Naive thymus-derived CD4-positive, alpha-beta T cell (primary cell): ENCODE measurements at places on chromosomes 6 and 20.

GRCh38 chr6:71488186-71488585 lies 199.6 kb downstream of the OGFRL1 start:
- H3K4me3 ChIP-seq = no peak overlapping the region
- no peaks in the 10 kb centered on the region for H3K27me3 ChIP-seq
- DNase-seq = no peak
- H3K27ac ChIP-seq = no peak overlapping the region

DNA sequence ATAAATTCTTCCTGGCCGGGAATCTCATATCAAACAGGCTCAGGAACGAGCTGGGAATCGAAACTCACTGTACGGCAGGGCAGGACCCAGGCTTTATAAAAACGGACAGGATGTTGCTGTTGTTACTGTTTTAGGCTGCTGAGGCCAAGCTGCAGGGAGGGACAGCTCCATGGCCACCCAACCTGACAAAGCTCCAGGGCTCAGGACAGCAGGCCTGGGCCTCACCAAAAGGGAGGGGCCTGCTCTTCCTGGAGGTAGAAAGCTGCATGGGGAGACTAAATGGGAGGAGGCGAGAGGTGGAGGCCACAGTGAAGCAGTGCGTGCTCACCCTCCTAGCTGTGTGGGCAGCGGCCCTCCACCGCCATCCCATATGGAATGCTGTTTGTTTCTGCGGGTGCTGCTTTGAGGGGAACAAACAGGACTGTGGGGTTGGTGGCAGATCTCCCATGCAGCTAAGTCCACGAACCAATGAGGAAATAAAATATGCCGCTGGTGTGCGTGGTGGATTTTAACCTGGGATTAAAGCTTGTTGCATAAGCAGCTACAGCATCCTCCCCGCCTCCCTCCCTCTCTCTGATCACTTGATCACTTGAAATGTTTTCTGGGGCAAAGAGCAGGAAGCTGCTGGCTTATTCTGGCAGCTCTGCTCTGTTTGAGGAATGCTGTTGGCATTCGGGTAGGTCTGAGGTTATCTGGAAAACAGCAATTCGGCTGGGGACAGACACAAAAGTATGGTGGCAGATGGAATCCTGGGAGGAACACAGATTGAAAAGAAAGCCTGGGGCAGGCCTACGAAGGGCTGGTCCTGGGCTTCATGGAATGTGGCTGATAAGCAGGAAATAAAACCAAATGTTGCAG lies 2.4 kb upstream of the ZMYND8 start:
- no peaks in the 10 kb centered on the region for H3K36me3 ChIP-seq
- no peak overlapping the region for H3K4me3 ChIP-seq
- no peaks in the 10 kb centered on the region for H3K27me3 ChIP-seq
- H3K27ac ChIP-seq = peak overlapping the region; percentile 86
- DNase-seq = no peak
- peaks cover 33% of the 10 kb centered on the region for H3K4me1 ChIP-seq

DNA sequence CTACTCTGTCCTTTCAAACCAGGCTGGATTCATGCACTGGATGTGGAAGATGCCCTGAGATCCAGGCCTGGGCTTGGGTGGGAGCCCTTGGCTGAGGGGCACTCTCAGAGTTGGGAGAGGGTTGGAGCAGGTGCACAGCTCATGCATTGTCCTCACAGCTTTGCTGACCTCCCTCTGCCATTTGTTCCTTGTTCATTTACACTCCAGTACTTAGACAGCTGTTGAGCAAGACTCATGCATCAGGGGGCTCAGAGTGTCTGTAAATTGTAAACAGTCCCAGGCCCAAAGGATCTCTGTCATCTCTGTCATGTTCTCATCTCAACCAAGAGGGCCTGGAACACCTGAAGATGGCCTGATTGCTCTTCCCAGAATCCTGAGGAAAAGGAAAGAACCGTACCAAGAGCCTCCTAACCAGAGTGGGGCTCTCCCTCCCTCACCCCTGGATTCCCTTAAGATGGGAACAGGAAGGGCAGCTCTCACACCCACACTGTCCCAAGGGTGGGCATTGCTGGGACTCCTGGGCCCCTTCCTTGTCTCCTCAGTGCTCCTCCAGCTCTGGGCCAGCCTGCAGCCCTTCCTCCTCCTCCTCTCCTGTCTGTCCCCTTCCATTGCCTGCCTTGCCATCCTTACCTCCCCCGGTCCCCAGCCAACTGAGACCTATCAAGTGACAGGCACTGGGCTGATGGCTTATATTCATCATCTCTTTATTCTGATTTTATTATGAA lies 132.9 kb downstream of the FOXO3 start:
- H3K4me1 ChIP-seq = no peaks in the 10 kb centered on the region
- no peak overlapping the region for H3K27ac ChIP-seq
- H3K27me3 ChIP-seq = no peaks in the 10 kb centered on the region
- no peak overlapping the region for H3K4me3 ChIP-seq

DNA sequence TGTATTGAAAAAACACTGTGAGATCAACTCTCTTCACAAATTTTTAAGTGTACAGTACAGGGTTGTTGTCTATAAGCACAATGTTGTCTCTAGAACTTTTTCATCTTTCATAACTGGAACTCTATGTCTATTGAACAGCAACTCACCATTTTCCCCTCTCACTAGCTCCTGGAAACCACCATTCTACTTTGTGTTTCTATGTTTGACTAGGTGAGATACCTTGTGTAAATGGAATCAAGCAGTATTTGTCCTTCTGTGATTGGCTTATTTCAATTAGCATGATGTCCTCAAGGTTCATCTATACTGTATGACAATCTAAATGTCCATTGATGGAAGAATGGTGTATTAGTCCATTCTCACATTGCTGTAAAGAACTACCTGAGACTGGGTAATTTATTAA lies 210.1 kb upstream of the FUT9 start:
- H3K27me3 ChIP-seq = no peaks in the 10 kb centered on the region
- H3K27ac ChIP-seq = no peak overlapping the region
- no peak overlapping the region for H3K4me3 ChIP-seq
- H3K36me3 ChIP-seq = no peaks in the 10 kb centered on the region

- H3K36me3 ChIP-seq = no peaks in the 10 kb centered on the region
- DNase-seq = no peak
- peaks cover 10% of the 10 kb centered on the region for H3K4me1 ChIP-seq
- H3K27me3 ChIP-seq = peaks cover 32% of the 10 kb centered on the region
- H3K27ac ChIP-seq = no peak overlapping the region
- no peak overlapping the region for H3K4me3 ChIP-seq
These were observed 45.2 kb upstream of the OSTM1 start for GRCh38 chr6:108119769-108120141.

- H3K4me1 ChIP-seq = no peaks in the 10 kb centered on the region
- no peak overlapping the region for H3K4me3 ChIP-seq
- H3K36me3 ChIP-seq = no peaks in the 10 kb centered on the region
- H3K27me3 ChIP-seq = no peaks in the 10 kb centered on the region
- no peak for DNase-seq
- H3K27ac ChIP-seq = no peak overlapping the region
These were observed 279.4 kb downstream of the CD83 start for GRCh38 chr6:14396826-14397517.

GRCh38 chr20:58888521-58889333 lies 36.2 kb downstream of the GNAS start:
- H3K27ac ChIP-seq = peak overlapping the region; percentile 95
- no peaks in the 10 kb centered on the region for H3K27me3 ChIP-seq
- H3K4me3 ChIP-seq = peak overlapping the region; percentile 68
- peak; percentile 90 for DNase-seq

GRCh38 chr6:9103876-9104521 lies 668.7 kb upstream of the SLC35B3 start:
- no peak overlapping the region for H3K4me3 ChIP-seq
- H3K27ac ChIP-seq = no peak overlapping the region
- no peak for DNase-seq
- no peaks in the 10 kb centered on the region for H3K27me3 ChIP-seq
- H3K36me3 ChIP-seq = no peaks in the 10 kb centered on the region

- DNase-seq = peak; percentile 60
- peak overlapping the region; percentile 67 for H3K27ac ChIP-seq
- no peaks in the 10 kb centered on the region for H3K36me3 ChIP-seq
- H3K4me3 ChIP-seq = peak overlapping the region; percentile 45
These were observed 117.2 kb upstream of the ESR1 start for GRCh38 chr6:151690303-151690702.

GRCh38 chr6:19032591-19033295 lies 645.6 kb downstream of the RNF144B start:
- no peak overlapping the region for H3K27ac ChIP-seq
- no peak overlapping the region for H3K4me3 ChIP-seq
- H3K36me3 ChIP-seq = no peaks in the 10 kb centered on the region
- H3K27me3 ChIP-seq = no peaks in the 10 kb centered on the region
- DNase-seq = no peak
- H3K4me1 ChIP-seq = no peaks in the 10 kb centered on the region

DNA sequence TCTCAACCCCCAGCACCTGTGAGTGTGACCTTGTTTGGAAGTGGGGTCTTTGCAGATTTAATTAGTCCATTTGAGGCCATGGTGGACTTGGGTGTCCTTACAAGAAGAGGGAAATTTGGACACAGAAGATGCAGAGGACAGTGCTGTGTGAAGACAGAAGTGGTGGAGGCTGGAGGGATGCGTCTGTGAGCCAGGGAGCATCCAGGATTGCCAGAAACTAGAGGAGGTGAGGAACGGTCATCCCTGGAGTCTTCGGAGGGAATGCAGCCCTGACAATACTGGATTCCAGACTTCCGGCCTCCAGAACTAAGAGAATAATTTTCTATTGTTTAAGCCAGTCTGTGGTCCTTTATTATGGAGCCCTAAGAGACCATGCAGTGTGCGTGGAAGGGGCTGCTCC lies 22.9 kb upstream of the NPBWR2 start:
- no peak overlapping the region for H3K4me3 ChIP-seq
- H3K27me3 ChIP-seq = no peaks in the 10 kb centered on the region
- no peaks in the 10 kb centered on the region for H3K36me3 ChIP-seq
- H3K27ac ChIP-seq = no peak overlapping the region
- no peaks in the 10 kb centered on the region for H3K4me1 ChIP-seq

DNA sequence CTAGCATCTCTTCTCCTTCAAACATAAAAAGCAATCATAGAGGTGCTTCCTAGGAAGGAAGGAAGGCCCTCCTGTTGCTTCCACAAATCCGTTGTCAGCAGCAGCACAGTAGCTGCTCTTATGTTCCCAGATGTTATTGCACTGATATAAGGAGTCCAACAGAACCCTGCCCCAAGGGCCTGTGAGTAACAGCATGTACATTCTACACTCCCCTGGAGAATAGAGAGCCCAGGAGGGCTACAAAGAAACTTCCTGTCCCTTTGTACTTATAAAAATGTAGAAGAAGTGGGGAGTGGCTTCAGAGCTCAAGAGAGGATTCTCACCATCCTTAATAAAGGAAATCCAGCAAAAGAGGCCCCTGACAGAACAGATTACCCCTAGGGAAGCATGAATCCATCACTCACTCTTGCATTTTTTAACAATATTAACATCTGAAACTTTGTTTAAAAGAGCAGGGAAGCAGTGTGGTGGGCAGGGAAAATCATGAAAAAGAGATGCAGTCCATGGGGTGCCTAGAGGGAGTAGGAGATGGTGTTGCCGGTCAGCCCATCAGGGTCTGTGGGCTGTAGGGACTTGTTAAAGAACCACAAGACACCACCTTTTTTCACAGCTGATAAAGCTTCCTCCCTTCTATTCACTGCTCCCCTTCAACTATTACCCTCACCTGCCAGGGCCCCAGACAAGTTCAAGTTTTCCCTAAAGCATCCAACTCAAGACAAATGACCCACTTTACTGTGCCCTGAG lies 104.5 kb upstream of the ADGRF1 start:
- H3K27ac ChIP-seq = no peak overlapping the region
- no peaks in the 10 kb centered on the region for H3K27me3 ChIP-seq
- H3K4me1 ChIP-seq = no peaks in the 10 kb centered on the region
- no peak overlapping the region for H3K4me3 ChIP-seq
- no peaks in the 10 kb centered on the region for H3K36me3 ChIP-seq
- no peak for DNase-seq

DNA sequence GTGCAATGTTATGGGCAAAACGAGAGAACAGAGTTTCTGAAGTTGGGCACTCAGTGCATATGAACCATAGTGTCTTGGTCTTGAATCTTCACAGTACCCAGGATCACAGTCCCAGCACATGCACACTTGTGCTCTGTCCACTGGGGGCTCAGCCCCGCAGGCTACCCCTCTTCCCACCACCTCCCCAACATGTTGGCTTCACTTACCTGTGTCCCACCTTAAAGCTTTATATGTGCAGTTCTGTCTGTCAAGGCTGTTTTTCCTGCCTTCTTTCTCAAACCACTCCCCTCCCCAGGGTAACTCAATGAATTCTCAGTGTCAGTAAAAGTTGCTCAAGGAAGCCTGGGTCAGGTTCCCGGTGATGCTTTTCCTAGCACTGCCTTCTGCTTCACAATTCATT lies 129.9 kb downstream of the DOK5 start:
- DNase-seq = no peak
- no peaks in the 10 kb centered on the region for H3K4me1 ChIP-seq
- no peak overlapping the region for H3K4me3 ChIP-seq
- no peaks in the 10 kb centered on the region for H3K36me3 ChIP-seq
- no peaks in the 10 kb centered on the region for H3K27me3 ChIP-seq
- no peak overlapping the region for H3K27ac ChIP-seq

DNA sequence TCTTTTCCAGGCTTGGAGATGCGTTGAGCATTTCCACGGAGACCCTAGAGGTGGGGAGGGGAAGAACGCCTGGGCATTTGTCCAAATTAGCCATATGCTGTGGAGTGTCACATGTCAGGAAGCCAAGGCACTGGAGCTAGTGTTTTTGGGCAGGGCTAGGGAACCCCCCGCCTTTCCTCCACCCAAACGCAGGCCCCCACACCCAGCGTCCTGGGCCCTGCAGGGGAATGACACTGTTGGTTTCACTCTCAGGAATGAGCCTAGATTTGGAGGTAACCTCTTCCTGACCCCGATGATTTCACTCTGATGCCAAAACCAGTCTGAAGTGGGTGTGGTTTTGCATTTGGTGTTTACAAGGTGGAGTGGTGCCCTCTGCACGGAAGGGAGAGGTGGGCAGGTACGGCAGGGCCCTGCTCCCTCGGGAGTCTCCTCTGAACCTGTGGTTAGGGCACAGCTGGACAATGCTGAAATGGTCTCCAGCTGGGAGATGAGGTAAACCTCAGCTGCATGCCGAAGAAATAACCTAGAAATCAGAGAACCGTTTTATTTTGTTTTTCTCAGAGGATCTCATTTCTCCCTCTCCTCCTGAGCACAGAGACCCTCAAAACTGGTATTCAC lies 29.5 kb downstream of the MTHFD1L start:
- peaks cover 9% of the 10 kb centered on the region for H3K4me1 ChIP-seq
- no peak for DNase-seq
- H3K4me3 ChIP-seq = no peak overlapping the region
- no peaks in the 10 kb centered on the region for H3K27me3 ChIP-seq
- no peaks in the 10 kb centered on the region for H3K36me3 ChIP-seq

GRCh38 chr6:158911746-158912480 lies 88.1 kb downstream of the RSPH3 start:
- H3K4me1 ChIP-seq = peaks cover 34% of the 10 kb centered on the region
- H3K36me3 ChIP-seq = no peaks in the 10 kb centered on the region
- H3K27ac ChIP-seq = no peak overlapping the region
- no peaks in the 10 kb centered on the region for H3K27me3 ChIP-seq

- no peak overlapping the region for H3K27ac ChIP-seq
- no peaks in the 10 kb centered on the region for H3K27me3 ChIP-seq
- H3K4me1 ChIP-seq = no peaks in the 10 kb centered on the region
- H3K4me3 ChIP-seq = no peak overlapping the region
These were observed 171.8 kb downstream of the TTLL2 start for GRCh38 chr6:167496707-167497106.

GRCh38 chr6:1491591-1492319 lies 102.4 kb downstream of the FOXF2 start:
- H3K4me3 ChIP-seq = no peak overlapping the region
- H3K27ac ChIP-seq = no peak overlapping the region
- H3K4me1 ChIP-seq = no peaks in the 10 kb centered on the region
- no peak for DNase-seq
- no peaks in the 10 kb centered on the region for H3K36me3 ChIP-seq
